ENCODE measurements at places on chromosomes 11 and 22.

DNA sequence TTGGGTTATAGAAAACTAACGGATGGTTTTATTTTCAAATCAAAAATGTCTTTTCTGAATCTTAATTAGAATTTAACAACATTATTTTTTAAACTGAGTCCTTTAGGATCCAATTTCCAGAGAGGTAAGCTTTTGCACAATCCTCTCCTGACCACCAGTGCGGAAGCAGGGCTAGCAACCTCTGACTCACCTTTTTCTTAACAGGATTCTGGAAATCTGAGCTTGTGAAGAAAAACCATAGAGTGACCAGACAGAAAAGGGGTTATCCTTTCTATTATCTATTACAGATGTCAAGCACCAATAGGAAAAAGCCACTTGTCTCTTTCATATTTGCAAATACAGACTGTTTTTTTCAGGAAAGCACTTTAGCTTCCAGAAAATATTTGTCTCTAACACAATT lies 25.3 kb downstream of the ALG9 start:
- no peak for DNase-seq

DNA sequence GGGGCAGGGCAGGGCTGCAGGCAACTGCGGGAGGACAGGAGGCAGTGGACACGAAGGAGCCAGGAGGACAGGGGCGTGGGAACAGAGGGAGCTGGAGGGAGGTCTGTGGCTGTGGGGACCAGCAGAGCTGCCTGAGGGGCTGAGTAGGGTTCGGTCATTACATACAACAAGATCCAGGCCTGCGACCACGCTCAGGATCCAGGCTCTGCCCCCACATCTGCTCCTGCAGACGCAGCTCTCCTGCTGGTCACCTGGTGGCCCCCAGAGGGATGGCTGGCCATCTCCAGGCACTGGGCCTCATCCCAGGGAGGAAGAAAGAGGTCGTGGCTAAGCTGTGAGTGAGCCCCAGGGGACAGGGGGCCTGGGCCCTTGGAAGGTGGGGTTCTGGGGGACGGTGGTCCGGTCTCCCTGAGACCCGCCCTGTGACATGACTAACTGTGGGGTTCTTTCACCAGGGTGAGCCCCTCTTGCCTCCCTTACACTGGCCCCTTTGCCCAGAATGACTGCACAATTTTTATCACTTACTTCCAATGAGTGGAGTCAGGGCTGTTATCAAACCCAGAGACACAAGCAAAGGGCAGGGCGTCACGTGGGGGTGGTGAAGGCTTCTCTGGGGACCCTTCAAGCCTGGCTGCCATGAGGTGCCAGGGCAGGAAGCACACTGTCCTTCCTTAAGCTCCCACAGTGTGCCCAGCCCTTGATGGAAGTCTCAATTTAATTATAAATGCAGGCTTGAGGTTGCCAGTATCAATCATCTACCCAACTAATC lies 6.7 kb upstream of the APOBEC3A start:
- DNase-seq, result no peak

- no peak for DNase-seq
Measured at GRCh38 chr11:106842134-106842533, 176.1 kb downstream of the GUCY1A2 start.

DNA sequence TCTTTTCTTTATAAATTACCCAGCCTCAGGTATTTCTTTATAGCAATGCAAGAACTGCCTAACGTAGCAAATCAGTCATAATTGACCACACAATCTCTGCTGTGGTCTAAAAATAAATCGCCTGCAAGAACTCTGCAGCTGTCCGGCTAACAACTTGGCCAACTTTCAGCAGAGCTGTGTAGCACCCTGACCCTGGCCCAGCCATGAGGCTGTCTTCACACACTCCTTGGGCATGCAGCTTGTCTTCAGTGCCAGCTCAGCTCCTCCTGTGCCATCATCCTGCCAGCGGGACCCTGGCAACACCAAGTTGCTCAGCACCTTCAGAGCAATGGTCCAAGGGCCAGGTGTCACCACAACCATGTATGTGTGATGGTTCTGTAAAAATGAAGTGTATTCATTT lies 355.6 kb downstream of the OPCML start:
- no peak for DNase-seq

DNA sequence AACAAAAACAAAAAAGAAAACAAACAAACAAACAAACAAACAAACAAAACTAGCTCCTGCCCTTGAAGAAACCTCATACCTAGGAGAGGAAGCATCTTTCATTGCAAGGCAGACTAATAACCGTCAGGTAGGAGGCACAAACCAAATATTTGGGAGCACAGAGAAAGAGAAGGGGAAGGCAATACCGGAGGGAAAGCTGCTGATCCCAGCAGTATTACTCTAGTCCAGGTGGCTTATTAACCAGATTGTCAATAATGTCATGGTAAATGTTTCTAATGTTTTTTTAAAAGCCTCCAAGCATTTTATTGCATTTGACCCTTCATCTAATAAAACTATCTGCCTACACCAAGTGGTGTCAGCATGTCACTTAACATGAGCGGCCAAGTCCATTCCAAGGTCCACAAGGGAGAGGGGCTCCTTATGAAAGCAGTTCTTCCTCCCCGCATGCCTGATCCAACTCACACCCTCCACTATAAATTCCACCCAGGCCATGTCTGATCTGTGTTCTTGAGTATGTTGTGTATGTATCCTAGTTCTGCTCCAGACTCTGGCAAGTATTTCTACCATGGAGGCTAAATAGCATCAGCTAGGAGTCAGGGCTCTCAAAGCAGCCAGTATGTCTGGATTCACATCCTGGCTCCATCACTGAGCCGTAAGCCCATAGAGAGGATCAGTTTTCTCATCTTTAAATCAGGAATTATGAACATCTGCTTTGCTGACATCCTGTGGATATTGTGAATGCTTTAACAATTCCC lies 208.1 kb upstream of the TENM4 start:
- DNase-seq, result no peak

DNA sequence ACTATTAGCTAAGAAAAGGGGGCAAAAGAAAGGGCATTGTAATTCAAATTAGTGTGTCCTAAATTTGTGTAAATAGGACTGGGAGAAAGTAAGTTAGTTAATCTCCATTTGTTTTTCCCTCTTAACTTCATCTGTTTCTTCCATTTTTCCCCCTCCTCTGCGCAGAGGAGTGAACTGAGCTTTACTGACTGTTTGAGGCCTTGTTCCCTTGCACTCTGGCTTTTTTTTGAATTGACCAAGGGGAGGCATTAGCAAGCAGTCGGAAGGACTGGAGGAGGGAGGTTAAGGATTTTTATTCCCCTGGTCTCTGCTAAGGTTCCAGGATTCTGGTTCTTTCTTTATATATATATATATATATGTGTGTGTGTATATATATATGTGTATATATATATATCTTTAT lies 15.2 kb upstream of the FANCF start:
- DNase-seq, result no peak

- no peak for DNase-seq
Measured at GRCh38 chr11:107998761-107999160, 9.9 kb upstream of the CUL5 start.

DNA sequence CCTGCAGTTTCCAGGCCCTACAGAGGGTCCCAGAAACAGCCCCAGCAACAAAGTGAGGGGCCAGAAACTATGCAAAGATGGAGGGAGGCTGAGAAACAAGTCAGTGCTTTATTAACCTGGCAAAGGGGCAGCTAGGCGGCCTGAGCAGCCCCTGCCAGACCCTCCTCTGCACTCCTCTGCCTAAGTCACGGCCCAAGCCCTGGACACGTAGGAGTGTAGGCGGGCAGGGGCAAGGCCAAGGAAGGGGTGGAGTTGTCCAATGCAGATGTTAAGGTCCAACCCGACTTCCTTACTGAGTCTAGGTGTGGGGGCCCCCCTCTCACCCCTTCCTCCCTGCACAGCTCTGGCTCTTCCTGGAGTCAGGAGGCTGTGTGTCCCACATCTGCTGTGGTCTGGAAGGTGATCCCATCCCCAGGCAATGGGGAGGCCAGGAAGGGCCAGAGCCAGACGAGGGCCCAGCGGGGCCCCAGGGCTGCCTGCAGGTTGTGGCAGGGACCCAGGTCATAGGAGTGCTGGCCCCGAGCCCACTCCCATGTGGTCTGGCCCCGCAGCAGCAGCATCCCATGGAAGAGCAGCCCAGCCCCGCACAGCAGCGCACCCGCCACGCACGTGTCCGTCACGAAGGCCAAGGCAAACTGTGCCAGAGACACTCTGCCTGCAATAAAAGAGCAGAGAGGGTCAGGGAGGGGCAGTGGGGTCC lies 6.5 kb downstream of the ZDHHC24 start:
- no peak for DNase-seq

- DNase-seq, result no peak
Measured at GRCh38 chr11:94218372-94218771, 86.0 kb upstream of the IZUMO1R start.

DNA sequence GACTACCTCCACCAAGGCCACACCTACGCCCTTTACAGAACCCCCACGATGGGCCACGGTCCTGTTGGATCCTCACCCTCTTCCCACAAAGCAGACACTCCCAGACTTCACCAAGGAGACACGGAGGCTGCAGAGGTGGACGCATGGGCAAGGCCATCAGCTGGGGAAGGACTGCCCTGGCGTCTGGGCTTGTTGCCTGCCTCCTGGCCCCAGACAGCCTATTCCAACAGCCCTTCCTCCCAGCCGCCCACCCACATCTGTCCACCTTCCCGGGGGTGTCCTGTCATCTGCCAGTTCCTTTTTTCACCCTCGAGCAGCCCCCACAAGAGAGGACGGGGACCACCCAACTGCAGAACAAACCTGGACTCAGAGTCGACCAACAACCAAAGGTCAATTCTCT lies 28.9 kb upstream of the TH start:
- DNase-seq, result no peak

DNA sequence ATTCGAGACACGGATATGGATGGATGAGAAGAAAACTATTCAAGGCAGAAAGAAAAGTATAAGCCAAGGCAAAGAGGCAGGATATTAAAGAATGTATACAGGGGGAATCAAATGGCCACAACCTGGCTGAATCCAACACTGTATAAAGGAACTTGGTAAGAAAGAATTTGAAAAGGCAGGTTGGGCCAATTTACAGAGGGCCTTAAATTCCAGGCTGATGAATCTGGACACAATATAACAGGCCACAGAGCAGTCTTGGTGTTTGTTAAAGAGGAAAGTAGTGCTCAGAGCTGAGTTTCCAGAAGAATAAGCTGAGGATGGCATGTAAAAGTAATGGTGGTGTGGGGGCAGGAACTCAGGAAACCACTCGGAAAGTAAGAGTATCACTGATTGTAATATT lies 72.3 kb upstream of the POU2AF2 start:
- no peak for DNase-seq

DNA sequence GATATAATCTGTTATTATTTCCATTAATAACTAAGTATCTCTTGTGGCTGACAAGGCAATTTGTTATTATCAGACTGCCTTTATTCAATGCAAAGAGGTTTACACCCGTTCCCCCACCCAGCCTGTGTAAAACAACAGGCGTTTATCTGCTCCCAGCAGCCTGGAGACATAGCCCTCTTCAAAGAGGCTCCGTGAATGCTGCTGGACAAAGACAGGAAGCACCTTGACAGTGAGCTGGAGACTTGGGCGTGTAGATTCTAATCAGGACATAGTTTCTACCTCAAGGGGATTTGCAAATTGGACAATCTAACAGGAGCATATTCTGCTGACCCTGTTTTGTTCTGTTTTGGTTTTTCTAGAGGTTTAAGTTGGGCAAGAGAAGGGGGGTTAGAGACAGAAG lies 733.0 kb upstream of the KIRREL3 start:
- no peak for DNase-seq

GRCh38 chr11:1078191-1078601 lies 3.5 kb downstream of the MUC2 start:
- no peak for DNase-seq

DNA sequence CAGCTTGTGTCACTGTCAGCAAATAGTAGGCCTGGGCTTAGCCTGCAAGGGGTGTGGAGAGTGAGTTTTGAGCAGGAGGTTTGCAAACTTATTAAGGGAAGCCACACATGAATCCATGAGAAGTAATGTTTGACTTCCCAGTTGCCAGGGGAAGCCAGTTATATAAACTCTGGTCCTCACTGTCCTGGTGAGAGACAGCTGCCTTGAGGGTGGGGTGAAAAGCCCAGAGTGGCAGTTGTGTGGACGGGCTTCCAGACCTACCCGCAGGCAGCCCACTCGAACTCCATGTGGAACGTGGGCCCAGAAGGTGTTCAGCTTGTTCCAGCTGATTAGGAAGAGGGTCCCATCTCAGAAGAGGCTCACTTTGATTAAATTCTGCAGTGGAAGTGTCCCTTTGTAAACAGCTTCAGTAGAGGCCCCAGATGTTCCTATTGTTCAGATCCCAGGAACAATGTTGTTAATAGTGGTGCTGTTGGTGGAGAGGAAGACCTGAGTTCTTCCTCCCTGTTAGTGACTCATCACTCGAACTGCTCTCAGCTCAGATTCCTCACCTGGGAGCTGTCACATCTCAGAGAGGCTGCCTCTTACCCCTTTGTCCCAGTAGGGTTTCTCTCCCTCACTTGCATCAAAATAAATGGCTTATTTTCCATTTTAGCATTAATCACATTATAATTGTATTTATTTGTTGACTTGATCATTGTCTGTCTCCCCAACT lies 63.4 kb downstream of the GRAMD1B start:
- no peak for DNase-seq

DNA sequence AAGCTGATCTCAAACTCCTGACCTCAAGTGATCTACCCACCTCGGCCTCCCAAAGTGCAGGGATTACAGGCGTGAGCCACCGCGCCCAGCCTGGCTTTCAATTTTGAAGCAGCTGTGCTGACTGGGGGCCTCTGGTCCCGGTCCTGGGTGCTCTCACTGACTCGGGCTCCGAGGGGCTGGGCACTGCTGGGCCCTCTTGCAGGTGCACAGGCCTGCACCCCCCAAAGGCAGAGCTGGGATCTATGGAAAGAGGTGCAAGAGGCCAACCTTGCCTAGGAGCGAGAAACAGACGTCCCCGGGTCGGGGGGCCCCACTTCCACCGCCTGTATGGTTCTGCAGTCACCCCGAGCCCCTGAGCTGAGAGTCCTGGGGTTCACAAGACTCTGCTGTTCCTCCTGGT lies 33.2 kb downstream of the KIAA0930 start:
- DNase-seq, result no peak

DNA sequence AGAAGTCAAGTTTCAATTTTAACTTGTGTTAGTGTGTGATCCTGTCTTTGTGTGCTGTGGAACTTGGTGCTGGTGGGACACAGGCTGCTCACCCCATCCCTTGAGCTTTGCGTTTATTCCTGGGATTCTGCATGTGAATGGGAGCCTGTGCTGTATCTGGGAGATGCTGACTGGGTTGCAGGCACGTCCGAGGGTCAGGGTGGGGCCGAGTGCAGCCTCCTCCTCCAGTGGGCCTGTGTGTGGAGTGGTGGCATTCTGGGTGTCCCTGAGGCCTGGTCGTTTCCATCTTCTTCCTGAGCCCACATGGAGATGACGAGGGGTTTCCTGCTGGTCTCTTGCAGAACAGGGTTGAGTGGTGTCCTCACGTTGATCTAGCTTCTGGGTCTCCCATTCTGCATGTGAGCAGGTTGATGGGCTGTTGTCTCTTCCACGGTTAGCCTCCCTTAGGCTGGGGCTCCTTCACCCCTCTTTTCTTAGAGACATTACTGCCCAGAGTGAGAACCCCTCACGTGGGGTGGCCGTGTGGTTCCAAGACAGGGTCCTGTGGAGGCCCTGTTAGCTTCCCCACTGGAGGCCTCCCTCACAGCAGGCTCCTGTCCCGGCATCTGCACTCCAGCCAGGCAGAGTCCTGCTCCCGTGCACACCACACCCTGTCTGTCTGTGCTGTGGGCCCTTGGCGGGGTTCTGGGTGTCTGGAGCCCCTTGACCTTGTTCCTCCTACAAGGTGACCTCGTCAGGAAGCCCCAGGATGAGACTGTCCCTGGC lies 4.9 kb downstream of the PTDSS2 start:
- DNase-seq, result no peak
